ENCODE measurements at places on chromosomes 1 and 21. TPM values are rescaled to one million over a fixed set of nuclear protein-coding genes. Genes with fewer than 3 reads are reported as not detected.

GRCh38 chr1:241330619-241331327 lies 26.2 kb downstream of the RGS7 start:
- H3K27ac ChIP-seq, result no peak overlapping the region
- H3K36me3 ChIP-seq, result no peaks in the 10 kb centered on the region
- H3K4me1 ChIP-seq, result no peaks in the 10 kb centered on the region

GRCh38 chr1:54558434-54559030 lies 10.5 kb downstream of the ACOT11 start:
- H3K4me1 ChIP-seq, result no peaks in the 10 kb centered on the region
- no peaks in the 10 kb centered on the region for H3K36me3 ChIP-seq
- DNase-seq, result no peak
- peaks cover 2% of the 10 kb centered on the region for H3K27me3 ChIP-seq
- H3K27ac ChIP-seq, result no peak overlapping the region
- no peak overlapping the region for H3K4me3 ChIP-seq

Gene NUAK2
- total RNA-seq, result 1.9 TPM

Gene SLC45A3
- total RNA-seq, result 0.65 TPM

GRCh38 chr1:95126846-95127245 lies 9.7 kb downstream of the TLCD4 start:
- no peak overlapping the region for H3K27ac ChIP-seq
- peaks cover 9% of the 10 kb centered on the region for H3K27me3 ChIP-seq
- DNase-seq, result no peak
- no peaks in the 10 kb centered on the region for H3K36me3 ChIP-seq

Gene PTGER3
- not detected for total RNA-seq

Data from activated CD8-positive, alpha-beta T cell treated with anti-CD3 and anti-CD28 coated beads for 36 hours (primary cell).